ENCODE measurements at places on chromosomes 4 and X.

GRCh38 chr4:110489901-110490508 is 14.1 kb downstream of the ENPEP start:
- no peak for DNase-seq

- no peak for DNase-seq
Observed at GRCh38 chrX:23331701-23332100, 2.9 kb upstream of the PTCHD1 start.

DNA sequence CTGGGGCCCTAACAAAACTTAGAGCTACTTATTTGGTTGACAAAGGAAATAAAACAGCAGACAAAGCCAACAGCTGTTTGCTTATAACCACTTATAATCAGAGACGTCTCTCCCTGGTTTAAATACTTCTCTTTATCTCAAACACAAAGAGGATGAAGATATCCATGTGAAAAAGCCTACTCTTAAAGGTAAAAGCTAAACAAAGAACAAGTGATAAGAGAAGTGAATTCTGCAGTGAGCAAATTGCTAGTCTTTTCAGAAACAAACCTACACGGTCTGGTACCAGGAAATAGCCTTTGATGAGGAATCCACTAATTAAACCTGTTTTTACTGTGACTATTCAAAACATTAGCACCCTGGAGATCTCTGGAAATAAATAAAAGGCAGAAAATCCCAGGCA is 46.7 kb downstream of the GRIA3 start:
- no peak for DNase-seq

- DNase-seq = no peak
Observed at GRCh38 chr4:25028851-25029250, 1.9 kb downstream of the LGI2 start.

DNA sequence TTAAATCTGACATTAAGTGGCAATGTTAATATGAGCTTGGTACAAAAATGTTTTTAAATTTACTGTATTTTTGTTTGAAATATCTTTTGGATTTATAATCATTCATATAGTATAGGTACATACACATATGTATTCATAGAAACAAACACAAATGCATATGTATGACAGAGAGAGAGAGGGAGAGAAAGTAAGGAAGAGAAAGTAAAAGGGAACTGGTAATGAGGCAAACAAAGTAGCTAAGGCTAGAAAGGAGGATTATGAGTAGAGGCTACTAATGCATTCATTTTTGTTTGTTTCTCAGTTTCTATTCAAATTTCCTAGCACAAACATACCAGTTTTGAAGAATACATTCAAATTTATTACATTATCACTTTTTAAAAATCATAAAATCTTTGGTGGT is 132.4 kb downstream of the GLRA3 start:
- no peak for DNase-seq

DNA sequence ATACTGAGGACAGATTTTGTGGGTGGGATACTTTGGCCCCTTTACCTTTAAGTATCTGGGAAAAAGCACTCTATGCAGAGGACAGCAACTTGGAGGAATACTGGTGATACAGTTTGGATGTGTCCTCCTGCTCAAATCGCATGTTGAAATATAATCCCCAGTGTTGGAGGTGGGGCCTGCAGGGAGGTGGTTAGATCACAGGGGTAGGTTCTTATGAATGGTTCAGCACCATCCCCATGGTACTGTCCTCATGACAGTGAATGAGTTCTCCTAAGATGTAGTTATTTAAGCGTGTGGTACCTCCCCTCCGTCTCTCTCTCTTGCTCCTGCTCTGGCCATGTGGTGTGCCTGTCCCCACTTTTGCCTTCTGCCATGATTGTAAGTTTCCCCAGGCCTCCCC is 24.6 kb downstream of the GPAT3 start:
- DNase-seq = no peak

DNA sequence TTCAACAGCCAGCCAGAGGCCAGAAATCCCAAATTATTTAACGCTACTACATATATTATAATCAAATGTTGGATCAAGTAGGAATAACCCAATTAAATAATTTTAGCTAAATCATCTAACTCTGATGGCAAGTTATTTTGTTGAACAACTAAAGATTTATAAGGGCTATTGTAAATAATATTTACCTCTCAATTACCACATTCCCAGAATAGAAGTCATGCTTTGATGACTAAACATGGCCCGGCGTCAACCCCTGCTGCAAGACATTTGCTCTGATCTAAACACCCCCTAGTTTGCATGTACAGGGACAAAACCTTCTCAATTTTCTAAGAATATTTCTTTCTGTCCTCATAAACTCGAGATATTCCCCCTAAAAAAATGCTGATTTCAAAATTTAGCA is 14.2 kb downstream of the VEGFC start:
- no peak for DNase-seq

DNA sequence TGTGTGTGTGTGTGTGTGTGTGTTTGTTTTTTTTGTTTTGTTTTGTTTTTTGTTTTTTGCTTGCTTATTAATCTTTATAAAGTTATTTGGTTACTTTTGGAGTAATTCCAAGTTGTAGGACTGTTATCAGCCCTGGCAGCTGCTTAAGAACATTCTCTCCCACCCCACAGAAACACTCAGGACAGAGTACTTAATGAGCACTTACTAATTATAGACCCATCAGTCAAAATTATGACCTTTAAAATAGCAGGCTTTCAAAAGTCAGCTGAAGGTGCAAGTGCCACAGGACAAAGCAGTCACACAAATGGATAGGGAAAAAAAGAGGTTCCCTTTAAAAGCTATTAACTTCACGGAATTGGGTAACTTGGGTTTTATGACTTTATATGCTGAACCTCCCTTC is 69.0 kb downstream of the BEND2 start:
- DNase-seq = no peak

- DNase-seq = no peak
Observed at GRCh38 chr4:7167706-7168105, 24.6 kb upstream of the SORCS2 start.

DNA sequence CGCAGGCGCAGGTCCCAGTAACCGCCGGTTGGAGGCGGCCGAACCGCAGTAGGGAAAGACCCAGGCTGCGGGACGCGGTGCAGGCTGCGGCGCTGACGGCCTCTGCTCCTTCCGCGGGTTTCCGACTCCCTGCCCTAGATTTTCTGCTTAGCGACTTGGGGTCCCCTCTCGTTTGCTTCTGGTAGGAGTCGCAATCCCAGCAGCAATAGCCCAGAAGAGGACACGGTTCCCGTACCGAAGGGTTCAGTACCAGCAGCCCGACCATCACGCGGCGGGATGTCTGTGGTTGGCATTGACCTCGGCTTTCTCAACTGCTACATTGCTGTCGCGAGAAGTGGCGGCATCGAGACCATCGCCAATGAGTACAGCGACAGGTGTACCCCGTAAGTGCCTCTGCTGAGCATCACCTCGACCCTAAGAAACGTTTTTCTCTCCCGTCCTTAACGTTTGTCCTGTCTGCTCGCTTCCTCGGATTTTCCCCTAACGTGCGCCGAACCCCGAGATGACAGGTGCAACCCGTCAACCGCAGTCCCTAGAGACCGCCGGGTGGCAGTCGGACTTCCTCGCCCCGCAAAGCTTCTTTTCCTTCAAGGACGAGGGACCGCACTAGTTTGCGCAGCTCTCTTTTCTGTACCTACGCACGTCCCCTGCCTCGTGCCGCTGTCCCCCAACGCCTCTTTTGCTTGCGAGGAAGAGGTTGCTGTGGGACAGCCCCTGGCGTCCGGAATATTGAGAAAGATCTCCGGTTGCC is at the start of gene HSPA4L:
HSPA4L (plus strand) TSS at position 48 of the 751 bp plus-strand sequence; CDS start at position 277, 229 bp downstream.
- DNase-seq = peak; percentile 78

- DNase-seq = no peak
Observed at GRCh38 chr4:69970071-69970470, 4.5 kb upstream of the CSN2 start.

- DNase-seq = no peak
Observed at GRCh38 chrX:41824551-41824950, 98.8 kb downstream of the CASK start.

DNA sequence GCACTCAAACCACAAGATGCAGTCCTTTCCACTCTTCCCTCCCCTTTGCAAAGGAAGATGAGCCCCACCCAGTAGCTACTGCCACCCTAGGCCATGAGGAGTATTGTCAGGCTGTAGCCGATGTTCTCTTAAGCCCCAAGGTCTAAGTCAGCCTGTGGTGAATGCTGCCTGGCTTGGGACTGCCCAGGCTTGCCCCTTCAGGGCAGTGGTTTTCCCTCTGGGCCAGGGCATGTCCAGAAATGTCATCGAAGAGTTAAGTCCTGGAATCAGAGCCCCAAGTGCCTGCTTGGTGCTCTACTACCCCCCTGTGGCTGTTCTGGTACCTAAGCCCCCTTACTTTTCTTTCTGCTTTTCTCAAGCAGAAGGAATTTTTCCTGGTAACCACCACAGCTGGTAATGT is 11.8 kb upstream of the PGK1 start:
- DNase-seq = no peak

- no peak for DNase-seq
Observed at GRCh38 chrX:111133389-111133788, 37.4 kb downstream of the PAK3 start.

DNA sequence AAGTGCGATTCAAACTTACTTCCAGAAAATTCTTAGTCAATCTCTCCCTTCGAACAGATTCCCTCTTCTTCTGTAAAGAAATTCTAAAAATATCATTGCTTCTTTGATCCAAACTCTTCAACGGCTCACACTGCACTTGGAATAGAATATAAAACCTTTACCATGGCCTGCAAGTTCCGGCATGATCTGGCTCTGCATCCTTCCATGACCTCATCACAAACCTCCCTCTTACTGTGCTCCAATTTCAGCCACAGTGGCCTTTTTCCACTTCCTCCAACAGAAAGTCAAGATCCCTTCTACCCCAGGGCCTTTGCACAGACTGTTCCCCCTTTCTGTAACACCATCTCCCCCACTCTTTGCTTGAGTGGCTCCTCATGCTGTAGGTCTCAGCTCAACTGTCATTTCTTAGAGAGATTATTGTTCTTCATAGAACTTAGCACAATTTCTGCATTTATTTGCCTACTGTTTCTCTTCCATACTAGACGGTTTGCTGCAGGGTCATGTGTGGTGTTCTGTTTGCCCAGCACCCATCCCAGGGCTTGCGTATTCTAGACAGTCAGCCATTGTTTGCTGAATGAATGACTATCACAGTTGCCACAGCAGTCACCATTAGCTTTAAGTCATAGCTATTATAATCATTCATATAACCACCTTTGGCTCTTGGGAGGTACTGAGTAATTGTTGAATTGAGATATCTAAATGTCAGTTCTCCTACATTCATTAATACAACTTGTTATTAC is 1.9 kb upstream of the STOX2 start:
- DNase-seq = no peak

- peak; percentile 88 for DNase-seq
Observed at GRCh38 chr4:84498935-84499623, at the start of gene NKX6-1. Gene NKX6-1 (minus strand): TSS chr4:84499292. CDS start chr4:84498228, 1,064 bp downstream.
